ENCODE measurements at places on chromosomes 7 and 10. TPM values are rescaled to one million over a fixed set of nuclear protein-coding genes. Genes with fewer than 3 reads are reported as not detected.

Gene SPOCK2
- 3.4 TPM for total RNA-seq

GRCh38 chr7:22402250-22402649 lies 45.3 kb upstream of the RAPGEF5 start:
- no peaks in the 10 kb centered on the region for H3K36me3 ChIP-seq
- no peak for DNase-seq
- H3K4me1 ChIP-seq: peaks cover 11% of the 10 kb centered on the region
- H3K27ac ChIP-seq: no peak overlapping the region
- no peaks in the 10 kb centered on the region for H3K27me3 ChIP-seq

Gene OGA
- 115 TPM for total RNA-seq

Gene TAS2R4
- 1.1 TPM for total RNA-seq

- H3K36me3 ChIP-seq: peaks cover 4% of the 10 kb centered on the region
- no peak overlapping the region for H3K27ac ChIP-seq
- H3K27me3 ChIP-seq: no peaks in the 10 kb centered on the region
- no peak for DNase-seq
- H3K4me1 ChIP-seq: no peaks in the 10 kb centered on the region
These were observed 31.1 kb downstream of the PLXDC2 start for GRCh38 chr10:19847321-19847720.

Gene CHN2
- total RNA-seq: 3.4 TPM

Gene PNLIPRP3
- not detected for total RNA-seq

DNA sequence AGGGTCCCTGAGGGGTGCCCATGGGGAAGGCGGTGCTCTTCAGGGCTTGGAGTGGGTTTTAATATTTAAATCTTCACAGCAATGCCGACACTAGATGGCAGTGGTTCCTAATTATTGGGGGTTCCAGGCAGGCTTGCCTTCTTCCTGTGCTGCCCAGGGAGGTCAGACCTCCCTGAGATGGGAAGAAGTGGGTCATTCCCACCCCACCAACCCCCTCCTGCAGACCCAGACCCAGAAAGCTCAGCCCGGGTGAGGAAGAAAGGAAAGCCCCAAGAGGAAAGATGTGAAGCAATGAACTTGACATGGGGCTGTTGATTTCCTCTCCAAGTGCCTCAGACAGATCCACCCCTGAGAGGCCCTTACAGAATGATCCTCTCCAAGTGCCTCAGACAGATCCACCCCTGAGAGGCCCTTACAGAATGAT lies 85.1 kb upstream of the LANCL2 start:
- no peak overlapping the region for H3K27ac ChIP-seq
- peaks cover 3% of the 10 kb centered on the region for H3K27me3 ChIP-seq
- H3K36me3 ChIP-seq: no peaks in the 10 kb centered on the region
- H3K4me3 ChIP-seq: no peak overlapping the region
- no peaks in the 10 kb centered on the region for H3K4me1 ChIP-seq

GRCh38 chr7:134350709-134351108 lies 34.0 kb upstream of the SLC35B4 start:
- H3K36me3 ChIP-seq: no peaks in the 10 kb centered on the region
- H3K4me1 ChIP-seq: no peaks in the 10 kb centered on the region
- no peak overlapping the region for H3K4me3 ChIP-seq
- no peak for DNase-seq
- no peak overlapping the region for H3K27ac ChIP-seq

Gene C7orf57
- total RNA-seq: not detected
